Gastroesophageal sphincter (tissue), 4 donors: ENCODE measurements at places on chromosomes 11 and 22. TPM values are rescaled to one million over a fixed set of nuclear protein-coding genes. Genes with fewer than 3 reads are reported as not detected.

Gene OR8U1
- not detected for total RNA-seq

Gene LTO1
- 13.7 TPM for total RNA-seq

DNA sequence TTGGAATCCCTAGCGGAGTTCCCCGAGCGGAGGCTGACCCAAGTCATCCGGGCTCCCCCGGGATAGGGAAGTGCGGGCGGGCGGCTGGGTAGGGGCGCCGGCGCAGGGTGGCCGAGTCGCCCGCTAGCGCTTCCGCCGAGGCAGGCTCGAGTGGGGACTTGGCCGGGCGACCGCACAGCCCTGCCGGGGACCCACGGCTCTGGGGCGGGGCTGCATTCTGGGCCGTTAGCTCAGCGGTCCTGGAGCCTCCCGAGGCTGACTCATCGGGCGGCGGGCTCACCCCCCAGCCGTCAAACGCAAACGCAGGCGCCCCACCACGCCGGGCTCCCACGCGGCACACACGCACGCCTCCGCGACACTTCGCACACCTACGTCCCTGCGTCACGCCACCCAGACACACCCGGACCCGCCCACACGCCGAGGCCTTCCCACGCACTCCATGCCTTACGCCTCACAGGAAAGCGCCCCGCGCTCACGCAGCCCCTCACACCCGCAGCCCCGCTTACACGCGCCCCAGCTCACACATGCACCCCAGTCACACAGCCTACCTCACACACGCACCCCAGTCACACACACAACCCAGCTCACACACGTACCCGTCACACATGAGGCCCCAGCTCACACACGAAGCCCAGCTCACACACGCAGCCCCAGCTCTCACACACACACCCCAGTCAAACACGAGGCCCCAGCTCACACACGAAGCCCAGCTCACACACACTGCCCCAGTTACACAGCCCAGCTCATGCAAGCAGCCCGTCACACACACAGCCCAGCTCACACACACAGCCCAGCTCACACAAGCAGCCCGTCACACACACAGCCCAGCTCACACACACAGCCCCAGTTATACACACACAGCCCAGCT, 1.2 kb downstream of the PHLDB1 start:
- ATAC-seq = peak; percentile 77

DNA sequence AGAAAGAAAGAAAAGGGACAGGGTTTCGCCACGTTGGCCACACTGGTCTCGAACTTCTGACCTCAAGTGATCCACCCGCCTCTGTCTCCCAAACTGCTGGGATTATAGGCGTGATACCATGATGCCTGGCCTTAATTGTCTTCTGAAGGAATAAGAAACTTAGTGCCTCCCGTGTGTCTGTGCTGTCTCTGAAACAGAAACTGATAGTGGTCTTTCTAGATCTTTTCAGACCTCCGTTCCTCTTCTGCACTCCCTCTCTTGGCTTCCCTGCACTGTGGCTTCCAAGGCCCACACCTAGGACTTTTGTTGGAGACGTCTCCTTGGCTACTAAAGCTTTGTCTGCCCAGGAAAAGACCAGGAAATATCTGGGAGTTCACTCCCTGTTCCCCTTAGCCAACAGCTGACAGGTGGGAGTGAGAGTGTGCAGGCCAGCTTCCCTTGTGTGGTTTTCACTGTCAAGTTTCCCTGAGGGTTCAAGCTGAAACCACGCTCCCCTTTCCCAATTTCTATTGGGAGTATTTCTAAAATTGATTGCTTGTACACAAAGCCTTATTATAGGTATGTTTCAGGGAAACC, 10.1 kb upstream of the HTR3B start:
- no peak for ATAC-seq

DNA sequence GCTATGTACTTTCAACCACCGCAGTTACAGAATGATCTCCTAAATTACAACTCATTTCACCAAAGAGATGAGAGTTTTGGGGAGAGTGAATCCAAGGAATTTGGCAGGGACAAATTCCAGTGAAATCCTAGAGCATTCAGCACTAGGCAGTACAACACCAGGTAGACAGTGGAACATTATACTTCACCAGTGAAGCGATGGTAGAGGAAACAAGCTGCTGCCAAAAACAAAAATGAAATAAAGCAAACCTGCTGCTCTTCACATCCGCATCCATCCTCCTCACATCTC, 16.9 kb downstream of the SMCO4 start:
- no peak for ATAC-seq

DNA sequence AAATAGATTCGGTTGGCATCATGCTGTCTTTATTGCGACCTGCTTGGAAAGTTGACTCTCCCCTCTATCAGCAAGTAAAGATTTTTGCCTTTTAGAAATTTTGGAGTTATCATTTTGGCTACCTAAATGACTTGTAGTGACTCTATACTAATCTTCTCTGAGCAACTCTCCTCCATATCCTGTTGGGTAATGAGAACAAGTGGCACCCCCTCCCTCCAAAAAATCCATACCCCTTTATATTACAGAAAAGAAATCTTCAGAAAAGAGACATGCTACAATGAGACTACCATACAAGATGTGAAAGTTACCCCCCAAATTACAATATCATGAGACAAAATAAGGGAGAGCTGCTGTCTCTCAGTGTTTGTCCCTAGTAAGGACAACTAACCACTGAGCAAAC, 1.2 kb downstream of the JAML start:
- ATAC-seq = no peak
